Activated T-helper 1 cell treated with anti-CD3 and anti-CD28 coated beads, Interleukin-2, amount 50 U/mL, for 16 hours (primary cell): ENCODE measurements at places on chromosomes 12 and 14.
A peak's percentile ranks its signal among the peaks of the same experiment; 100 is the strongest.

DNA sequence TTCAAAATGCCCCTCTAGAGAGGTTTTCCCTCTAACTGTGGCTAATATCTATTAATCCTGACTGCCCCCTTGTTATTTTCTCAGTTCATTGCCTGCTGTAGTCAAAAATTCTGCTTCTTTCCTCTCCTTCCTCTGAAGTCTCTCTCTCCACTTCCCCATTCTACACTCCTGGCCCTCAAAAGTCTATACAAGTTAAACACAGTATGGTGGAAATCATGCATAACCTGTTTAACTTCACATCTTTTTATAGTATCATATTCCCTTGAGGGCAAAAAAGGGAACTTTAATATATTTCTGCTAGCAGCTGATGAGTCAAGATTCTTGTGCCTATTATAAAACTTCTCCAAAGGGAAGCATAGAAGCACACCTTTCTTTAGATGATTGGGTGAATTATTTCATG, 16.7 kb downstream of the GRIP1 start:
- DNase-seq: no peak

GRCh38 chr14:75626396-75626795, 34.3 kb downstream of the ERG28 start:
- no peak for DNase-seq

DNA sequence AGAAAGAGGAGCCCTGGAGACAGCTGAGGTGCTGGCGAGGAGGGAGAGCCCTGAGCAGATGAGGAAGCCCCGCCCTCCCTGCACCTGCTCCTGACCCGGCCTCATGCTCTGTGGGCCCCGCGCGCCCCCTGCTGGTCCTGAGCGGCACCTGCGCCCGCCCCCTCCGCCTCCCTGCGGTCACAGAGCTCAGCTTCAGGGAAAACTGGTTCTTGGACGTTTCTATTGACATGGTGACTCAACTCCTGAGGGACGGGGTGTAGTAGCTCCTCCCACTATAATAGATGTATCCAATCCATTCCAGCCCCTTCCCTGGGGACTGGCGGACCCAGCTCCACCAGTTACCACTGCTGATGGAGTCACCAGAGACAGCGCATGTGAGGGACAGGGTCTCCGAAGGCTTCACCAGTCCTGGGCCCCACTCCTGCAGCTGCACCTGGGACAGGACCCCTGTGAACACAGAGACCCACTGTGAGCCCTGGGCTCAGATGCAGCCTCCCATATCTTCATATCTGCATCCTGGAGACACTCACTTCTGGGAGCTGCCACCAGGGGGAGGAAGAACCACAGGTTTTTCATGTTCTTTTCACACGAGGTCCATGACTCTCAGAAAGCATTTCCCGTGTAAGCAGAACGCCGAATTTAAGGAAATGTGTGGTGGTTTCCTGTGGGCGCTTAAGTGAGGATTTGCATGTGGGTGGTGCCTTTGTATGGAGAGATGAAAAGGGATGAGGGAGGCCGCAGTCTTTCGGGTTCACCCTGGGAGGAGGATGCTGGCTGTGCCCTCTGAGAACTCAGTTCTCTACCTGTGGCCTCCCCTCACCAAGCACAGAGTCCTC, 1346.4 kb downstream of the TMEM121 start:
- DNase-seq: peak; percentile 71

- DNase-seq: no peak
Measured at GRCh38 chr14:89621009-89621421, 204.0 kb upstream of the FOXN3 start.

DNA sequence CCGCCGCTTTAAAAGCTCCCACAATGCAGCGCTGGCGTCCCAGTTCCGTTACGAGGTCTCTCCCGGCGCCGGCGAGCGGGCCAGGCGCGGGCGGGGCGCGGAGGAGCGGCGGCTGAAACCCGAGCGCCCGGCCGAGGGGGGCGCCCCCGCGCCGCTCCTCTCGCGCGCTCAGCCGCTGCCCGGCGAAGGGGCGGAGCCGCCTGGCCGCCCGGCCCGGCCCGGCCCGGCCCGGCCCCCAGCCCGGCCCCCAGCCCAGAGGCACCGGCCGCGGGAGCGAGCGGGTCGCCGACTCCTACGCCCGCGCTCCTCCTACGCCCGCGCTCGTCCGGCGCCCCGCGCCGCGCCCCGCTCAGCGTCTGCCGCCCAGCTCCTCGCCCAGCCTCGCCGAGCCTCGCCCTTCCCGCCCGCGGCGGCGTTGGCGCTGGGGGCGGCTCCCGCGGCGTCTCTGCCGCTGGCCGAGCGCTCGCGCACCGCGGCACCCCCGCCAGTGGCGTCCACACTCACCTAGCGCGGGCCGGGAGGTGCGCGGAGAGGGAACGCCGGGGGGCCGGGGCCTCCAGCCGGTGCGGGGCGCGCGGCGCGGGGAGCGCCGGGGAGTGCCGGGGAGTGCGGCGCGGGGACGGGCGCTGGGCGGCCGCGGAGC, at the start of gene RASSF8:
TSS of gene RASSF8 (plus strand) at position 255 of the 643 bp plus-strand sequence. CDS start 96,662 bp downstream, outside the sequence.
- no peak for DNase-seq

DNA sequence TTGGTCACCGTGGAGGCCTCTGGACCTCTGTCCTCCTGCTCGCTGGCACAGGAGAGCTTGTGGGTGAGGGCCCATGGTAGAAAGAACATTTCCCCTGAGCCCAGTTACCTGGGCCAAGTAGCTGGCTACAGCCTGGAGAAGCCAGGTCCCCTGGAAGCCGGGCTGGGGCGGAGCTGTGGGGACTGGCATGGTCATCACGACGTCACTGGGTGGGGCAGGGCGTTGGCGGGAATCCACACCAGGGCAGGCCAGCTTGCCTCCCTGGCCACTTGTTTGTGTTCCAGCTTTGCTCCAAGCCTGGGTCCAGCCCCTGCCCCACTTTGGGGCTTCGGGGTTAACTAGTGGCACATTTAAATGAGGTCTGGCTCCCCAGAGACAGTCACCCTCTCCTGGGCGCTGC, 35.0 kb upstream of the SLC24A4 start:
- no peak for DNase-seq

GRCh38 chr14:31166271-31166561, 41.4 kb downstream of the HECTD1 start:
- no peak for DNase-seq

DNA sequence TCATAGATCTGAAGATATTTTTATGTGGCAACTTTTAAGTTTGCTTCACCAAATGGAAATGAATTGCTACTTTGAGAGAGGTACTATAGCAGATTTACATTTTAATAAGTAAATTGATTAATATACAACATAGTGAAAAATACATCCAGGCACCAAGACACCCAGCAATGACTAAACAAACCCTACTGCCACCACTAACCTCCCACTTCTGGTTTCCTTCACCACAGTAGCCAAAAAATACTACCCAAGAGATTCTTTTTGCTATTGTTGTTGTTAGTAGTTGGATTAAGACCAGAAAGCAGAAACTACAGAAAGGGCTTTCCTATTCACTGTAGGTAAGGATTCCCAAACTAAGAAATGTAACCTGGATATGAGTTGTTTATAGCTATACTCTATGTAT, 54.1 kb downstream of the COCH start:
- no peak for DNase-seq

DNA sequence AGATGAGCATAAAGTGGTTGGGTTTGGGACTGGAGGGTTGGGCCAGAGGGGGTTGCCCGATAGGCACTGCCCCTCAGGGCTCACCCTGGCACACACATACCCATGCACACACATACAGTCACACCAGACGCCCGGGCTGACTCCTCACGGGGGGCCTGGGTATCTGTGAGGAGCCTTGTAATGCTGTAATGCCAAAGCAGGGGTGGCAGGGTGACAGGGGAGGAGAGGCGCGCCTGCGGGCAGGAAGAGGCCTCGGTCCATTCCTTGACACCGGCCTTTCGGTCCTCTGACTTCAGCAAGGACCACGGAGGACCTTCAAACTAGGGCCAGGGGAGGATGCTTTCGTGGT, 375 bp downstream of the FAIM2 start:
- DNase-seq: no peak

DNA sequence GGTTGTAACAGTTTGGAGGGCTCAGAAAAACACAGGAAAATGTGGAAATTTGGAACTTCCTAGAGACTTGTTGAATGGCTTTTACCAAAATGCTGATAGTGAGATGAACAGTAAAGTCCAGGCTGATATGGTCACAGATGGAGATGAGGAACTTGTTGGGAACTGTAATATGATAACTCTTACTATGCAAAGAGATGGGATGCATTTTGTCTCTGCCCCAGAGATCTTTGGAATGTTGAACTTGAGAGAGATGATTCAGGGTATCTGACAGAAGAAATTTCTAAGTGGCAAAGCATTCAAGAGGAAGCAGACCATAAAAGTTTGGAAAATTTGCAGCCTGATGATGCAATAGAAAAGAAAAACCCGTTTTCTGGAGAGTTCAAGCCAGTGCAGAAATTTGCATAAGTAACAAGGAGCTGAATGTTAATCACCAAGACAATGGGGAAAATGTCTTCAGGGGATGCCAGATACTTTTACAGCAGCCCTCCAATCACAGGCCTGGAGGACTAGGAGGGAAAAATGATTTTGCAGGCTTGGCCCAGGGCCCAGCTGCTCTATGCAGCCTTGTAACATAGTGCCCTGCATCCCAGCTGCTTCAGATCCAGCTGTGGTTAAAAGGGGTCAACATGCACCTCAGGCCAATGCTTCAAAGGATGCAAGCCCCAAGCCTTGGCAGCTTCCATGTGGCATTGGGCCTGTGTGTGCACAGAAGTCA, 572.7 kb upstream of the ATP2B1 start:
- DNase-seq: no peak

GRCh38 chr14:49853572-49854375, 1.2 kb upstream of the NEMF start:
- peak; percentile 52 for DNase-seq

- DNase-seq: no peak
Measured at GRCh38 chr12:53538209-53538689, 31.0 kb upstream of the NPFF start.

DNA sequence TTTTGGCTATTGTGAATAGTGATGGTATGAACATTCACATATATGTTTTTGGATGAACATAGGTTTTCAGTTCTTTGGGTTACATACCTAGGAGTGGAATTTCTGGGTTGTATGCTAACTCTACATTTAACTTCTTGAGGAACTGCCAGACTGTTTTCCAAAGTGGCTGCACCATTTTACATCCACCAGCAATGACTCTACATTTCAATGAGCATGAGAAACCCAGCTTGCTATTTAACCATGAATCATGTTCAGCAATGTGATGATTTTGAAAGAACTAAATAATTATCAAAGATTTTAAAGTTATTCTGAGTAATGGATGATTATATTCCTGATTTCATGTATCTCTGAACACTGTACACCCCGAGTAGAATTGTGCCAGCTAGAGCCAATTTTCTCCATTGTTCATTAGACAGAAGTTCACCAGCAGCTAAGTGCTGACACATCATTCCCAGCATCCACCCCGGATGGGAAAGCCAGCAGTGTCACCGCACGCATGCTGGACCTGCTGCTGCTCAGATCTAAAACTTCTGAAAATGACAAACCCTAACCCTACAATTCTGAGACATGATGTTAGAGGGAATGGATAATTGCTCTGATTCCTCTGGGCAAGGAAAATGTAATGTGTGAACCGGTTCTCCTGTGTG, 13.3 kb upstream of the ANAPC5 start:
- no peak for DNase-seq

- DNase-seq: no peak
Measured at GRCh38 chr14:103880348-103881267, 33.2 kb upstream of the PPP1R13B start.

DNA sequence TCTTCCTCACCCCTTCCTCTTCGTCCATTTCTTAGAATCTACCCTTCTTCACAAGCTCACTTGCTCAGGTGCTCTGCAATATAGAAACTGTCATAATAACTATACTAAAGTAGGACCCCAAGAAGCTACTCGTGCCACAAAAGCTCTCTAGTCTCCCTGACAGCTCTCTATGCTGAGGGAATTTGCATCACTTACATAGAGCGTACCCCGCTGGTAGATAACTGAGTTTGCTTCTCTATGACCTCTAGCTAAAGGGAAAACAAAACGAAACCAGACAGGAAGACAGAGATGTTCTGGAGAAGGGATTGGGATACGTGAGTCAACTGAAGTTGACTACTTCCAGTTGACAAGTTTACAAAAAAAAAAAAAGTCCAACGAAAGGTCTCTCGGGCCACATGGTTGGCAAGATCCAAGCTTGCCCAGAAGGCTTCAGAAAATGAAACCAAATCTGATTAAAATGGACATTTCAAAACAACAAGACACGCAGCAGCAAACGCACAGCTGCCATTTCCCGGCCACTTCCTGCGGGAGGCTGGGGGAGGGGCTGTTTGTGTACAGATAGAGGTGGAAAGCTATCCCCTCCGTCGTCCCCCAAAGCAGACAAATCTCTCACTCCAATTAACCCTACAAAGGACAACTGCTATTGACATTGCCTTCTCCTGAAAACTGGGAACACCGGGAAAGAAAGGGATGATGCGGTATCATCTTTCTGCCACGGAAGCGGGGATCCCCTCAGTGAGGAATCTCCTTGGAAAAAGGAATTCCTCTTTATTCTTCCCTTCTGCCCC, 1.3 kb downstream of the BAZ2A start:
- no peak for DNase-seq
